ENCODE measurements at places on chromosomes 7 and 10.

- DNase-seq = no peak
Observed at GRCh38 chr7:136123352-136123751, 146.2 kb upstream of the MTPN start.

- no peak for DNase-seq
Observed at GRCh38 chr7:2525658-2526630, 6.4 kb downstream of the LFNG start.

DNA sequence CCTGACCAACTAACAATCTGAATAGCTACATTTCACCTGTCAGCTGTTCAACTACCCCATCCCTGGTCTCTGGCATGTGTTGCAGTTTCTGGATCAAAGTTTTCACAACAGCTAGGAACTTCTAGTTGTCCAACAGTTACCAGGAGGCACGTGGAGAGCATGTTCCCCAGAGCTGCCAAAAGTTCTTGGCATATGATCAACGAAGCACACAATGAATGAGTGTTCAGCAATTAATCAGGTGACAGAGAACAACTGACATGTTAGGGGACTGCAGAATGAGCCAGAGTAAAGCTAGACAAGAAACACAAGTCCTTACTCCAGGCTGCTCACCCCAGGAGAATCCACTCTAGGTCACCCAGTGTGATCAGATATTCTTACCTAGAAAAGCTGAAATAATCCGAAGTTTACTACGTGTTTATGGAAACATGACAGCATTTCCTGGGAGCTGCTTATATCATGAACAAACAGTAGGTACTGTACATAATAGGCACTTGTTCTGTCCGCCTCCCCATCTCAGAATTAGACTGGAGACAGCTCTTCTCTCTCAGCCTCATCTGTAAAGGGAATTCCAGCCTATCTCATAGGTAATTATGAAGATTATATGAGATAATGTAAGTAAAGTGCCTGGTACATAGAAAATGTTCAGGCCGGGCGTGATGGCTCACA is 50.6 kb downstream of the ZNF438 start:
- no peak for DNase-seq

DNA sequence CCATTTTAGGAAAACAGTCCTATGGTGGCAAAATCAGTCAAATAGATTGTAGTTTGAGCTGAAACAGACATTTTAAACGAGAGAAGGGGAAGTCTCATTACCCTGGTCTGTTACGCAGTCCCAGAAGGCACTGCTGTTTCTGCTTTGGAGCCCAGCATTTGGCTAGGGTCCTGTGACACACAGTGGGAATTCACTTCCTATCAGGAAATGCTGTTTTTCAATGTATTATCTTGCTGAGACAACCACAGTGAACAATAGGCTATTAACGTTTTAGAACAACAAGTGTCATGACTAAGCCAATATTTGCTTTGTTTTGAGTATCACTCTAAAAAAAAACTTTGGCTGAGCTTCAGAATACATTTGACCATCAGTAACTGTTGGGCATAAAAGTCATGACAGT is 74.1 kb downstream of the ADD3 start:
- no peak for DNase-seq

DNA sequence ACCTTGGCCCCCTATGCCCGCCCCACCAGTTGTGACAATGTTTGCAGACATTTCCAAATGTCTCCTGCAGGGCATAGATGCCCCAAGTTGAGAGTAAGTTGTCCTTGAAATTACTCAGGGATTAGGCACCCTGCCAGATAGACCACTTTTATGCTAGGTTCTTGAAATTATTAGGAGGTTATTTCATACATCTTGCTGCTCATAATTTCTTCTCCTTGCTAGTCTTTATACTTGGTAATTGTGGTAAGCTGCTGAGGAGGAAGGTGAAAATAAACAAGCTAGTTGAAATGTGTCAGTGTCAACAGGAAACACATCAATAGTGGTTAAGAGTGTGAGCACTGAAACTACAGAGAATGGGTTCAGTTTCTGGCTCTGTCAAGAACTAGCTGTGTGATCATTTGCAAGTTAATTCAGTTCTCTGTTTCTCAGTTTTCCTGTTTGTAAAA is 63.7 kb upstream of the AOAH start:
- no peak for DNase-seq

DNA sequence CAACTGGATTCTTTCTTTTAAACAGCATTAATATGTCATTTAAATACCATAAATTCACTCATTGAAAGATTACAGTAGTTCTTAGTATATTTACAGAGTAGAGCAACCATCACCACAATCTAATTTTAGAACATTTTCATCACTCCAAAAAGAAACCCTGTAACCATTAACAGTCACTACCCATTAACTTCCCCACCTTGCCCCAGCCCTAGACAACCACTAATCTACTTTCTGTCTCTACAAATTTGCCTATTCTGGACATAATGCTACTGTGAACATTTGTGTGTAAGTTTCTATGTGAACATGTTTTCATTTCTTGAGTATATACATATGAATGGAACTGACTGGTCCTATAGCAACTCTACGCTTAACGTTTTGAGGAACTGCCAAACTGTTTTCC is 42.4 kb downstream of the P4HA1 start:
- no peak for DNase-seq

DNA sequence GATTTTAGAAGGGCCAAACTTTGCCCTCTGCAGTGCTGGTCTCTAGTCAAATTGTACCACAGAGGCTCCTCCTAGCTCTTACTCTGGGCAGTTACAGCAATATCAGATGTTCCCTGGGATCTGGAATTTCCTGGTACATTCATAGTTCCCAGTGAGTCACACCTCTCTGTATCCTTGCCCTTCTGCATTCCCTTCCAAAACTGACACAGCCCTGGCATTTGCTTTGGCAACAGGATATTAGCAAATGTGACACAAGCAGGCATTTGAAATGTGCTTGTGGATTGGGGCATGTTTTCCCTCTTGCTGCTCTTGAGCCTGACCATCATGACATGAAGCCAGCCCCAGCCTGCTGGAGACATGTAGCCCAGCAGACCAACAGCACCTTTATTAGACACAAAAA is 284.7 kb upstream of the AKR1E2 start:
- DNase-seq = peak; percentile 68

- DNase-seq = no peak
Observed at GRCh38 chr7:138137423-138138171, 61.3 kb downstream of the AKR1D1 start.

DNA sequence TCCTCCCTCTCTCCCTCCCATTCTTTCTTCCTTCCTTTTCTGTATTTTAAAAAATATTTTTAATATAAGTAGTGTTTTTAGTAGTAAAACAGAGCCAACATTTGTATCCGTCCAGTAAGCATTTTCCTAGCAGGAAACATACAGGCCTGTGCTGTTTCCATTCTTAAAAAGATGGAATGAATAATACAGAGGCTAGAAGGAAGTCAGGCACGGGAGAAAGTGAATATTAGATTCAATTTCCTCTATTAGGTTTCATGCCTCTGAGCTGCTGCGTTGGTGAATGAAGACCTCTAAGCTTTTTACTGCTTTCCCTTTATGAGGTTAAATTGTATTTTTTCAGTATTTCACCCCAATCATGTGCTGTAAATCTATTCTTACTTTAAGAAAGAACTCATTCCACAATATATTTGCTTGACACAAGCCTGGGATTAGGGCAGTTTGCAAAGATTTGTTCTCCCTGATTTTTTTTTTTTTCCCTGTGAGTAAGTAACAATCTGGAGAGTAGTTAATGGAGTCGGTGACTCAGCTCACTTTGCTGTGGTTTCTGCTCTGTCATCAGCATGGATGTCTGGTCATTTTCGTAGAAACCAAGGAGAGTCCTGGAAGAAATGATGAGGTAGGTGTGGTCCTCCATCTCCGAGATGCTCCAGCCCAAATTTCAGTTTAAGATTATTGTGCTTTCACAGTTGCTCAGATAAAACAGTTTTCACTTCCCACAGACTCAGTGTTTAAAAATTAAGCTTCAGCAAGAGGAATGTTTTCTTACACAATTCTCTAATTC is 76.1 kb upstream of the PITRM1 start:
- DNase-seq = no peak

DNA sequence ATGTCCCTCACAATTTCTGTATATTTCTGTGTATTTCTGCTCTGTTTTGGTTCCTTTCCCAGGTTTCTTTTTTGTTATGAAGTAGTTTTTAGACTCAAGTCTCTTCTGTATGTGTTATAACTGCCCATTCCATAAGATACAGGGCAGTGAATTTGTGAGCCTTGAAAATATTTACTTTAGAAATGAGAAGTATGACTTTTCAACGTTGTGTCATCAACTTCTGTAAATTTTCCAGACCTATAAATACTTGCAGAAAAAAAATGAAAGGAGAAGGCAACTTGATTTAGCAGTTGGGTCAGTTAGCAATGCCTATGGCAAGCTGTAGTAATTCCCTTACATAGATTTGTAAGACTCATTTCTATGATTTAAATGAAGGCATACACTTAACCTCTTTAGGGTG is 11.5 kb downstream of the EGFR start:
- no peak for DNase-seq

DNA sequence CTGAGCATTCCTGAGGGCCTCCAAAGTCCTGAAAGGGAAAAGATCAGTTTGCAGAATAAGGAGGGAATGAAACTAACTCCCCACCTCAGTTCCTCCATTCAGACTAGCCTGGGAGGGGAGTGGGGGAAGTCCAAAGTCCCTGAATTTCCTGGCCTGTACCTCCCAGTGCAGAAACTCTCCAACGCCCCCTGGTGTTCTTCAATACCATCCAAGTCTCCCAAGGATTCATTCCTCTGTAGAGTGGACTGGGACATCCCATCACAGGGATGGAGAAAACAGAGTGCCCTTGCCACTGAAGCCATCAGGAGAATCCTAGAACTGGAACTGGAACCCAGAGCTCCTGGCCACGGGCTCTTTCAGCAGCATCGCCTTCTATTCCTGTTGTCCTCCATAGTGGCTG is 1.6 kb upstream of the COL13A1 start:
- no peak for DNase-seq

DNA sequence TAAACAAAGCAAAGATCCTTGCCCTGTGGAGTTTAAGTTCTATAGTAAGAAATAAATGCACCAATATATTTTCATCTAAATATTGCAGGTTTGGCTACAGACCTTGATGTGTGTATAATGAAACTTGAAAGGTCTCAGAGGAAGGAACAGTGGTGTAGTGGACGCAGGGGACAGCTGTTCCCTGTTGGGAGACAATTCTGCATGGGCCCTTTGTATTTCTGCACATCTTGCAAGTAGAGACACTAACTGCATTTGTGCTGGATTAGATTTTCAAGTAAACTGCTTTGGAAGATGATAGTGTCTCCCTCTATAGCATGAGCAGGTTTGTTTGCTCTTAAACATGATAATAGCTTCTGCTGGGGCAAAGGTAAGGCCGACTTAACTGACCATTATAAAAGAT is 57.5 kb upstream of the FAM133B start:
- no peak for DNase-seq

GRCh38 chr7:129438839-129439651 is 4.8 kb downstream of the STRIP2 start:
- no peak for DNase-seq

DNA sequence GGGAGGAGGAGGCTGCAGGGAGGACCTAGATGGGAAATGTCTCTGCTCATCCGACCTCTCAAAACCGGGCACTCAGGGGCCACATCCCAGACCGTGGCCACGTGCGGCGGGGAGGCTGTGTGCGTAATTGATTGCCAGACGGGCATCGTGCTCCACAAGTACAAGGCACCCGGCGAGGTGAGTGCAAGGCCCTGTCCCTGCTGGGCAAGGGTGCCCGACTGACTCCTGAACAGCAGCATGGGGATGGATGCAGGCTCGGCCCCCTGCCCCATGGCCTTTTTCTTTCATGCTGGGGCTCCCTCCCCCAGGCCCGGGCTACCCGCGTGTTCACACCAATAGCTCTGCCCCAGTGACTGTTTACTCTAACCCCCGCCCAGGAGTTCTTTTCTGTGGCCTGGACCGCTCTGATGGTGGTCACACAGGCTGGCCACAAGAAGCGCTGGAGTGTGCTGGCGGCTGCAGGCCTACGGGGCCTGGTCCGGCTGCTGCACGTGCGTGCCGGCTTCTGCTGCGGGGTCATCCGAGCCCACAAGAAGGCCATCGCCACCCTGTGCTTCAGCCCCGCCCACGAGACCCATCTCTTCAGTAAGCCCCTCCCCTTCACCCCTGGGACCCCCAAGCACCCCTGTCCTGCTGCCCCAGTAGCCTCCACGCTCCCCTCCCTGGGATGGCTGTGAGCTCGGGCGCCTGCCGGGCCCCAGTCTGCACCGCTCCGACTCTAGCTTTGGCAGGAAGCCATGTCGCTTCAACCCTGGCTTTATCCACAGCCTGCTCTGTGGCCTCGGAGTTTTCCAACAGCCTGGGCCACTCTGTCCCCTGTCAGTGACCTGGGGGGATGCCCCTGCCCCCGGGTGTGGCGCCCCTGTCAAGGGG is 3.9 kb downstream of the LRWD1 start:
- DNase-seq = peak; percentile 63

DNA sequence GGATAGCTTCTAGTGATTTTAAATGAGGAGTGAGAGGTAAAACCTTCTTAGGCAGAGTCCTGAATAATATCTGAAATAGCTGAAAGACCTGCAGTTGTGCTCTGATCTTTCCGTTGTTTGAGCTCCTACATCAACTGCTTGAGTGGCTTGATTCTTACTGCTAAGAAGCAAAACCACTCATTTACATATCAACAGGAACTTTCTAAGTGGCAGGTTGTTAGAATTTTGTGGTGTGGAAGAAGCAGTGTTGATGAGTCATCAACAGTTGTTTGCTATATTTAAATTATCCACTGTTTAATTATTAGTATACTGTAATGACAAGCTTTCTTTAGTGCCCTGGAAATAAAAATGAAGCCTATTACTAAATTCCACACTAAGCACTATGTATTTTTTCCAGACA is 689.5 kb downstream of the DNAJB9 start:
- DNase-seq = no peak

GRCh38 chr10:132507956-132508490 is 29.6 kb upstream of the INPP5A start:
- DNase-seq = no peak

- DNase-seq = no peak
Observed at GRCh38 chr7:107788662-107789061, 14.4 kb downstream of the SLC26A3 start.

- DNase-seq = no peak
Observed at GRCh38 chr10:58627392-58627791, 114.7 kb downstream of the BICC1 start.

GRCh38 chr7:157824011-157824818 is 487.4 kb downstream of the DNAJB6 start:
- DNase-seq = no peak

DNA sequence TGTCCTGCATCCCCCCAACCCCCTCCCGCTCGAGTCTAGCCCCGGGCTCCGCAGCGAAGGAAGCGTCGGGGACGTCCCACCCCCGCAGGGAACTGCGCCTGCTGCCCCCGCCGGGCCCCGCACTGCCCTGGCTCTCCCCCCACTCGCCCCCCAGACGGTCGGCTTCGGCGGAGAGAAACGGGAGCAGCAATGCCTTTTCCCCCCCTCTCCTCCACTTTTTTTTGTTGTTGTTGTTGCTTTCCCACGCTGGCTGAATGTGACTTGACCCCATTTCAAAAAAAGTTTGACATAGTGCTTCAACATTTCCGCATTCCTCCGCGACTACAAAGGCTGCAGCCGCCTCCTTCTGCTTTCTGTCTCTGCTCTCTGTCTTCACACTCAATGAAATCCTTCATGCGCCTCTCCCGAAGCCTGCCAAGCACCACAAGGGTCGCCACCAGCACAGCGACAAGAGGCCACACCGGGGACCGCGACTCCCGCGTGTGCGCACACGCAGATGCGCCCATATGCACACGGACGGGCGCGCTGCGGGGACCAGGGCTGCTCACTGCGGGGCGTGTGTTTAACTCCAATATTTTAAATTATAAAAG is 1.0 kb downstream of the CDK6 start:
- peak; percentile 55 for DNase-seq
